Stomach (tissue), 19 donors: ENCODE measurements at places on chromosomes 3 and 15. TPM values are rescaled to one million over a fixed set of nuclear protein-coding genes. Genes with fewer than 3 reads are reported as not detected.
A peak's percentile ranks its signal among the peaks of the same experiment; 100 is the strongest.

GRCh38 chr15:91855684-91856489, 2.4 kb downstream of the SLCO3A1 start:
- H3K27ac ChIP-seq: peak overlapping the region; percentile 93
- no peaks in the 10 kb centered on the region for H3K27me3 ChIP-seq
- peak overlapping the region; percentile 15 for H3K4me3 ChIP-seq
- peak; percentile 55 for DNase-seq
- peaks cover 83% of the 10 kb centered on the region for H3K4me1 ChIP-seq

GRCh38 chr3:113288881-113289280, 77.5 kb downstream of the BOC start:
- peaks cover 19% of the 10 kb centered on the region for H3K36me3 ChIP-seq
- H3K27ac ChIP-seq: peak overlapping the region; percentile 36
- DNase-seq: no peak
- no peaks in the 10 kb centered on the region for H3K4me1 ChIP-seq
- no peak overlapping the region for H3K4me3 ChIP-seq
- no peaks in the 10 kb centered on the region for H3K27me3 ChIP-seq

- no peak overlapping the region for H3K4me3 ChIP-seq
- no peak for DNase-seq
- H3K4me1 ChIP-seq: no peaks in the 10 kb centered on the region
- H3K36me3 ChIP-seq: no peaks in the 10 kb centered on the region
Observed at GRCh38 chr3:84245789-84246188, 713.0 kb upstream of the CADM2 start.

DNA sequence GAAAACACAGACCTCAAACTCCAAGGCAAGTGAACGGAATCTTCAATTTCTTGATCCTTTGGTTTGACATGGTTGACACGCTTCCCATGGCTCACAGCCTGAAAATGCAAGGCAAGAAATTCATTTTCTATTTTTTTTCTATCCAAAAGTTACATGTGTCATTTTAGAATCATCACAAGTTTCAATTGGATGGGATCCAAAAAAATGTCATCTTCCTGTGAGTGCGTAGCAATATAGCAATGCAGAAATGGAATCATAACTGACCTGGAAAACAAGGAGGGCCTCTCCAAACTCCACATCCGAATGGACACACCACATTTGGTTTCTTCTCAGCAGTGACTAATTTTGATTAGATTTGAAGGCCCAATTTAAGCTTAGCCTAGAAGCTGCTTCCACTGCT, 175.8 kb upstream of the ATP11B start:
- no peak overlapping the region for H3K27ac ChIP-seq
- no peaks in the 10 kb centered on the region for H3K36me3 ChIP-seq
- DNase-seq: no peak
- H3K4me3 ChIP-seq: no peak overlapping the region

DNA sequence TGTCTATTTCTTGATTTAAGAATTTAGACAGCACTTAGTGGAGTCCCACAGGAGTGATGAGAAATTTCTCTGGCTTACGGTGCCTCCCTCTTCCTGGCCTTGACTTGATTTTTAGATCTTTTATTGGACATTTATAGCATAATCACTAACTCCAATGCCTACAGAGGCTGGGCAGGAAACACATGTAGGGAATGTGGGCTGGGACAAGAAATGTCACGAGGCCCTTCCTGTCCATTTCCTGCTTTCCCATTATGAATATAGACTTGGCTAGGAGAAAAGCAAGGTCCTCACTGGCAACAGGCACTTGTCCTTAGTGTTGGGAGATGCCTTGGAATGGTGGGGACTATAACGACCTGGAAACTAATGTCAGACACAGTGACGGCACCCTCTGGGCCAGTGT, 100.3 kb downstream of the MYLK start:
- peak; percentile 41 for DNase-seq
- H3K4me3 ChIP-seq: no peak overlapping the region
- no peaks in the 10 kb centered on the region for H3K36me3 ChIP-seq

DNA sequence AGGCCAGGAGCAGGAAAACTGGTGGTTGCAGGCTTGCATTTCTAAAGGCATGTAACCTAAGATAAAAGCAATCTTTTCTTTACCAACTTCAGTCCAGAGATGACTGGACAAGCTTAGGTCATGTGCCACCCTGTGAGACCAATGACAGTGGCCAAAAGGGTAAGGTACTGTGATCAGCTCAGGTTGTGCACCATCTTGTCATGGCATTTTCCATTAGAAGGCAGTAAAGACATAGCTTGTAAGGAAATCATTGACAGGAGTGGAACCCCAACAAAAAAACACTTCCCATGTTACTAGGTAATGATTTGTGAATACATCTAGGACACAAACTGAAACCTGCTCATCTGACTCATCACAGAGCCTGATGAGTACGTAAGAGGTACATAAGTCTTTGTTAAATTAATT, 35.2 kb downstream of the SSR3 start:
- no peak for DNase-seq
- H3K4me3 ChIP-seq: no peak overlapping the region
- H3K27me3 ChIP-seq: no peaks in the 10 kb centered on the region
- H3K4me1 ChIP-seq: no peaks in the 10 kb centered on the region
- H3K36me3 ChIP-seq: no peaks in the 10 kb centered on the region
- no peak overlapping the region for H3K27ac ChIP-seq

Gene NPAP1
- not detected for total RNA-seq

Gene TGM5
- total RNA-seq: not detected

DNA sequence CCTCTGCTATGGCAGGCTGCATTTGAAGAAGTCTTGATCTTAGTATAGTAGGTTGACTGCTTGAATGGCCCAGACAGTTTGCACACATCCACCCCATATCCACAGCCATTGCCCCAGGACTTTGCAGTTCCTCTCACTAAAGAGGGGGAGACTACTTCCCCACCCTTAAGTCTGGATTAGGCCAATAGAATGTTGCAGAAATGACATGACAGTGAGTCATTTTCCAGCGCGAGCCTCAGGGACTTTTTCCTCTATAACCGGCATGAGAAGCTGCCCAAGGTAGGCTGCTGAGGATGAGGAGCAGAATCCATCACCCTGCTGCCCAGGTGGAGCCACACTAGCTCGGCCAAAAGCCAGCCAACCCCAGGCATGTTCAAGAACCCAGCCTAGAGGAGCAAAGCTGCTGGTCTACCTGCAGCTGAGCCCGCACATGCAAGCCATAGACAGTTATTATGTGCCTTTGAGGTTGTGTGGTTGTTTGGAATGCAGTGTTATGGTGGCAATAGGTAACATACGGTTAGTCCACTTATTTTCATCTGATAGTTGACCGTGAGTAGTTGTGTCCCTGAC, 113.9 kb downstream of the TLE3 start:
- H3K4me3 ChIP-seq: no peak overlapping the region
- H3K27me3 ChIP-seq: peaks cover 38% of the 10 kb centered on the region

GRCh38 chr3:106004826-106005225, 136.0 kb upstream of the CBLB start:
- H3K27ac ChIP-seq: no peak overlapping the region
- no peak overlapping the region for H3K4me3 ChIP-seq
- DNase-seq: no peak

Gene SI
- total RNA-seq: 17.4 TPM

DNA sequence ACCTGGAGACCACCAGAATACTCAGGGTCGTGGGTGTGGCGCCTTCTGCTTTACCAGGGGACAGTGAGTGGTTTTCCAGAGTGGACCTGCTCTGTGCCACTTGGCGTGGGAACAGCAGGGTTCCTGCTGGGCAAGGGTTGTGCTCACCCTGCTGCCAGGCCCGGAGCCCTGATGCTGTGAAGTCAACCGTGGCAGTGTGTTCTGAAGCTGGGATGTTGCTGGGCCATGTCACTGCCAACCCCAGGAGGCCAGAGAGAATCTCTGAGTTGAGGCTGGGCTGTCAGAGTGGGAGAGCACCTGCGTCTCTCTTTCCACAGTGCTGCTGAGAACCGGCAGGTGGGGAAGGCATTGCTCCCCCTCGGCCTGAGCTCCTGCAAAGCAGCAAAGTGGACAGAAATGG, 48.7 kb downstream of the FBLN2 start:
- H3K4me3 ChIP-seq: no peak overlapping the region
- no peaks in the 10 kb centered on the region for H3K36me3 ChIP-seq
- H3K27ac ChIP-seq: no peak overlapping the region
- DNase-seq: no peak
- peaks cover 31% of the 10 kb centered on the region for H3K27me3 ChIP-seq

DNA sequence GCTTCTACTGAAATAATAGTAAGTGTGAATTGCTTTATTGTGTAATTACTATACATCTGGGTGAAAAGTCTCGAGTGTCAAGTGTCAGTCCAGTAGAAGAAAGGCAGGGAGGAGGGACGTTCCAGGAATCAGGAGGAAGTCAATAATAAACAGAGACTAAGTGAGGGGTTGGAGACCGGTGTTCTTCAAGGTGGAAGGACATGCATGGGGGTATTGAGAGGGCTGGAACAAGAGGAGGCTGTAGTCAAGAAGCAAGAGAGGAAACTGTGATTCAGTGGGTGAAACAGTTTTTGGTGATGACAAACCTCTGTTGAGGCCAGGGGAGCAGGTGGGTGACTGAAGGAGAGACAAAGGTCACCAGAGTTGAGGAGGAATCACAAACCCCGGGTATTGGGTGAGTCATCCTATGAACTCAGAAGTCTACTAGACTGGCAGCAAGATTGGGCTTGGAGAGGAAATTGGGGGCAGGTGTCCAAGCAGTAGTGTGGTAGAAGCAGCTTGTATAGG, 11.6 kb upstream of the SCAMP5 start:
- H3K27me3 ChIP-seq: no peaks in the 10 kb centered on the region
- no peak overlapping the region for H3K27ac ChIP-seq
- H3K4me3 ChIP-seq: no peak overlapping the region
- H3K4me1 ChIP-seq: no peaks in the 10 kb centered on the region
- no peak for DNase-seq
- no peaks in the 10 kb centered on the region for H3K36me3 ChIP-seq

DNA sequence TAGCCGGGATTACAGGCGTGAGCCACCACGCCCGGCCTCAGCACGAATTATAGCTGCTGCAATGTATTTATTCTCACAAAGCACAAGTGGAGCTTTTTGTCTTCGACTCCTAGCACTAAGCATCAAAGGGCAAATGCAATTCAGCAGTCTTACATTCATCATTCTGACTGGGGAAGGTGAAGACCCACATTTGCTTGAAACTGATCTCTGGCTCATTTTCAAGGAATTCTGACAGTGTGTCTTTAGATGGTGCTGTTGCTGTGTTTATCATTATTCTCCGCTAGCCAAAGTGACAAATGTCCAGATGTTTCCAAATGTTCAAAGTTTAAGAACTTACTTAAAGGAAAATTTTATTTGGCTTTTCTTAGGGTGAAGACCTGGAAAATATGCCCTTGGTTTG, 55.9 kb downstream of the SGO1 start:
- no peak for DNase-seq
- no peaks in the 10 kb centered on the region for H3K4me1 ChIP-seq
- no peak overlapping the region for H3K4me3 ChIP-seq
- H3K27ac ChIP-seq: no peak overlapping the region

GRCh38 chr3:48430708-48431101, 819 bp upstream of the PLXNB1 start:
- DNase-seq: no peak
- H3K27ac ChIP-seq: peak overlapping the region; percentile 90
- peaks cover 18% of the 10 kb centered on the region for H3K36me3 ChIP-seq

Gene CCR9
- not detected for total RNA-seq

- peaks cover 6% of the 10 kb centered on the region for H3K36me3 ChIP-seq
- peaks cover 28% of the 10 kb centered on the region for H3K4me1 ChIP-seq
- peak overlapping the region; percentile 94 for H3K27ac ChIP-seq
- H3K27me3 ChIP-seq: no peaks in the 10 kb centered on the region
Observed at GRCh38 chr3:42600958-42601675, 631 bp downstream of the NKTR start.

- H3K4me3 ChIP-seq: no peak overlapping the region
- no peaks in the 10 kb centered on the region for H3K27me3 ChIP-seq
- DNase-seq: peak; percentile 30
- no peak overlapping the region for H3K27ac ChIP-seq
Observed at GRCh38 chr3:151230646-151231045, 27.6 kb upstream of the GPR171 start.

Gene CLDN11
- 7.0 TPM for total RNA-seq

DNA sequence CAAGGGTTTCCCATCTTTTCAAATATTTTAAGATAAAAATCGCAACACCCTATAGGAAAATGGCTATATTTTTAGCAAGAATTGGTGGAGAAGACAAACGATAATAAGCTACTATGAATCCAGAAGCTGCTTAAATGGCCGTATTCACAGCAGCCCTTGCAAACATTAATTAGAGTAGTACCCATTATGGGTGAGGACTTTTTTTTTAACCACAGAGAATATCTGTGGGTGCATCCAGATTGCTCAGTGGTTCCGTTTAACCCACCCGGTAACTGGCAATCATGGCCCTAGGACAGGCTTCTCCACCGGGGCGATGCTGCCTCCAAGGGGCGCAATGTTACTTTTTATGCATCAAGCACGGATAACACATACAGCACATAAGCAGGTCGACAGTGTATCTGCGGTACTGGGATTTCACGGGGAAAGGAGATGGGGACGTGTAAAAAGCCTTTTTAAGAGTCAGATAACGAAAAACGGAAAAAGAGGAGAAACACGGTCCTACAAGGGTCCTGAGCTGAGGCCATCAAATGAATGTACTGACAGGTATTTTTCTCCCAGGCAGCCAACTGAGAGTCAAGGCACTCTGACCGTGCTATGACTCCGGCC, 968 bp upstream of the TMEM266 start:
- H3K4me1 ChIP-seq: peaks cover 31% of the 10 kb centered on the region
- H3K27ac ChIP-seq: no peak overlapping the region
- no peaks in the 10 kb centered on the region for H3K27me3 ChIP-seq
- no peaks in the 10 kb centered on the region for H3K36me3 ChIP-seq

Gene HHATL
- not detected for total RNA-seq

DNA sequence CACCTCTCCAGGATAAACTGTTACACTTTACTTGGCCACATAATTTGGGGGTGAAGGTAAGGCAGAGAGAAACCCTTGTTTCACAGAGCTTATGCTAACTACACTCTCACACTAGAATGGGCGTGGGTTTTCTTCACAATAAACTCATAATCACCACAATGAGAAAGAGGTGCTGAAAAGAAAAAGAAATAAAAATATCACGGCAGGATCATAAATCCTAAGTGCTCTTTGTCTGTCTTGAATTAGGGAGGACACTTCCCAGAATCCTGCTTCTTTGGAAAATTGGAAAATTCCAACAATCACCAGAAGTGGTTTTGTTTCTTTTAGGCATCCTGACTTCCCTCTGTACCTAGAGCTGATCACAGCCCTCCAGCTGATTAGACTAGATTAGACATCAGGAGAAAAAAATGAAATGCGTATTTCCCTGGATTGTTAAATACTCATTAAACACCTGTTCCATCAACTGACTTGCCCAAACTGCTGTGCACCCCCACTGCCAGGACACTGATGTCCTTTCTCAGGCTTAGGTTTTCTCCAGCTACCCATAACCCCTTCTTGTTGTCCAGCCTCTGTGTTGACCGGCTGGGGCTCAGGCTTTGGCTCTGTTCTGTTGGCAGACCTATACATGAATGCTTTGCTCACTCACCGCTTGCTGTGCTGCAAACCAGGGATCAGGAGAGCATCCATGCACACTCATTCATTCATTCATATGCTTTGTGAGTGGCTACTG, 41.6 kb upstream of the ACKR4 start:
- H3K4me1 ChIP-seq: peaks cover 13% of the 10 kb centered on the region
- no peaks in the 10 kb centered on the region for H3K27me3 ChIP-seq
- H3K4me3 ChIP-seq: no peak overlapping the region
- peaks cover 31% of the 10 kb centered on the region for H3K36me3 ChIP-seq

GRCh38 chr15:33608714-33609113, 297.9 kb downstream of the RYR3 start:
- no peak overlapping the region for H3K27ac ChIP-seq
- H3K27me3 ChIP-seq: no peaks in the 10 kb centered on the region
- H3K36me3 ChIP-seq: no peaks in the 10 kb centered on the region
- DNase-seq: no peak
- H3K4me1 ChIP-seq: no peaks in the 10 kb centered on the region
- no peak overlapping the region for H3K4me3 ChIP-seq
